HCEC 1CT (cell line): ENCODE measurements at places on chromosomes 16 and 17.

- DNase-seq = no peak
These were observed 626 bp downstream of the TUBB3 start for GRCh38 chr16:89923640-89924296.

GRCh38 chr16:4850211-4850610 is 2.9 kb downstream of the UBN1 start:
- peak; percentile 8 for DNase-seq

- DNase-seq = no peak
These were observed 18.9 kb downstream of the CYB5D2 start for GRCh38 chr17:4161967-4162305.

GRCh38 chr17:63221939-63222338 is 224.2 kb downstream of the CYB561 start:
- DNase-seq = no peak

DNA sequence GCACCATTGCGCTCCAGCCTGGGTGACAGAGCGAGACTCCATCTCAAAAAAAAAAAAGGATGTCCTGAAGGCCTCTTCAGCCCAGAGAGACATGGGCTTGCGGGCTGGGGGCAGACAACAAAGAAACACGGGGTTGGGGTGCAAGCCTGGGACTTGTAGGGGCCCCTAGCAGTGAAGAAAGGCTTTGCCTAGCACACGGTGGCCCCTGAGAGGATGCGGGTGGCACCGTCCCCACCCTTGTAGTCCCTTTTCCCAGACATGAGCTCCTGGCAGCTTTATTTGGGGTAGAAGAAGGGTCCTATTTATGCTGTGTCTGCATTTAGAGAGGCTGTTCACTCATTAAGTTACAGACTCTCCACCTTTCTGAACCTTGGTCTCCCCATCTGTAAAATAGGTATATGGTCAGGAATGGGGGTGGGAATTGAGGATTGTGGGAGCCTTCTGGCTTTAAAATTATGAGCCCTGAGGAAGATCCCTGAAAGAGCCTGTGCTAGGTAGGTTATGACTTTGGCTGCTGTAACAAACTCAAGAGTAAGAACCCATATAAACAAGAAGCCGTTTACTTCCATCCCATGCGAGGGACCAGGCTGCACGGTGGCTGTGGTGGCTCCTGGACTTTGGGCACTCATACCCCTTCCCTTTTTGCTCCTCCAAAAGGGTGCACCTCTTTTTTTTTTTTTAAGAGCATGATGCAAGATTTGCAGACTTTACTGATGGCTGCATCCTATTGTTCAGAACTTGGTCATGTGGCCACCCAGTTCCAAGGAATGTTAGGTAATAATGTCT is 20.6 kb upstream of the ADGRG1 start:
- no peak for DNase-seq

GRCh38 chr17:2171702-2172076 is 116.8 kb downstream of the HIC1 start:
- peak; percentile 2 for DNase-seq

- DNase-seq = no peak
These were observed 37.0 kb downstream of the CUEDC1 start for GRCh38 chr17:57918017-57918895.

DNA sequence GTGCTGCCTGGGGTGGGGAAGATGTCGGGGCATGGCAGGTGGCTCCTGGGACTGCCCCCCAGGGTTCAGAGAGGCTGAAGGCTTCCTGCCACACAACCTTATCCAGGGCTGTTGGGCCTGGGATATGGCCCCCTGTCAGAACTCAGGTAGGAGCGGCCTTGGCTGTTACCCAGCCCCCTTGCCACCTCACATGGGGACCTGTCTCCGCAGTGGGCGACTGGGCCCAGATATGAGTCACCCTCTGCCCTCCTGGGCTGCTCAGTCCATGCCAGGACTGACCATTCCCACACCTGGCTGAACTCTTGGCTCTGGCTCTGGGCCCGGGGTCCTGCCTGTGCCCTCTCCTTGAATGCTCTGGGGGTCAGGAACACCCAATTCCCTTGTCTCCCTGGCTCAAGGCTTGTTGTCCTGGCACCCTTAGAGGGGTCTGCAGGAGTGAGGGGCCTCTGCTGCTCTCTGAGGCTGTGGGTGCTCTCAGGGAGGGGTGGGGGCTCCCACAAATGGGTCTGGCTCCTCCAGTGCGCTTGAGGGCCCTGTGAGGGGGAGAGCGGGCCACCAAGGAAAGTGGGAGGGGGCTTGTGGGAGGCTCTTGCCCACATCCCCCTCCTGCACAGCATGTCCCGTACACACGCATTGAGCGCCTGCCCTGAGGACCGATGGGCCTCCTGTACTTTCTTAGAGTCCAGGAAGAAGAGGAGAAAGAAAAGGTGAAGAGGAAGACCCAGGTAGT is 36.0 kb downstream of the LGALS9 start:
- no peak for DNase-seq

DNA sequence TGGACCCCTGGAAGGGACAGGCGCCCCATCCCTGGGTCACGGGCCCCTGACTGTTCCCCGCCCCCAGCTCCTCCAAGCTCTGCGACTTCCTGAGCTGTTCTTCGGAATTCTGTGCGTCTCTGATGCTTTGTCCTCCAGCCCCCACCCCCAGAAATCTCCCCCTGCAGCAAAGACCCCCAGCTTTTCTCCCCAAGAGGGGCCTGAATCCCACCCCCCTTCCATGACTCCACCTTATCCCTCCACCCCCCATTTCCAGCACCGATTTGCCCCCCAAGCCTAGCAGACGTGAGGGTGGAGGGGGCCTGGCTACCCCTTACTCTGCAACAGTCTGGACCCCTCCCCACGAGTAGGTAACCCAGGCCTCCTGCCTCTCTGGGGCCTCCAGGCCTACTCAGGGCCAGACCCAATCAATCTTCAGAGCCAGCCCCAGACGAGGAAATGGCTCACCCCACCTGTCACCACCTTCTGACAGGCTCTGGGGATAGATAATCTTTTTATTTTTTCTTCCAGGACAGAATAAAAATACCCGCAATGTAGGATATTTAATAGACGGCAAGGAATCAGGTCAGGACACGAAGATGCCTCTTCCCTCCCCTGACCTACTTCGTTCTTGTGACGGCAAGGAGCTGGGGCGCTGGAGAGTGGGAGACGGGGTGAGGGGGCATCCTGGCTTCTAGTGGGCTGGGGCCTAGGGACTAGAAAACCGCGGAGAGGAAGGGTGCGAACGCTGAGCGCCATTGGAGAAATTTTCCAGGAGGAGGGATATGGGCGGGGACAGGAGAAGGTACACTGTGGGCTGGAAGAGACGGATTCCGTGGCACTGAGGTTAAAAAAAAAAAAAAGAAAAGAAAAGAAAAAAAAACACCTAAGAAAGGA is 744 bp upstream of the PLXDC1 start:
- DNase-seq = no peak

- no peak for DNase-seq
These were observed 1.7 kb upstream of the PGAP6 start for GRCh38 chr16:383326-384051.

GRCh38 chr16:56288019-56288418 is 96.7 kb downstream of the GNAO1 start:
- DNase-seq = no peak

- no peak for DNase-seq
These were observed 3.5 kb upstream of the ABR start for GRCh38 chr17:1183171-1183873.

DNA sequence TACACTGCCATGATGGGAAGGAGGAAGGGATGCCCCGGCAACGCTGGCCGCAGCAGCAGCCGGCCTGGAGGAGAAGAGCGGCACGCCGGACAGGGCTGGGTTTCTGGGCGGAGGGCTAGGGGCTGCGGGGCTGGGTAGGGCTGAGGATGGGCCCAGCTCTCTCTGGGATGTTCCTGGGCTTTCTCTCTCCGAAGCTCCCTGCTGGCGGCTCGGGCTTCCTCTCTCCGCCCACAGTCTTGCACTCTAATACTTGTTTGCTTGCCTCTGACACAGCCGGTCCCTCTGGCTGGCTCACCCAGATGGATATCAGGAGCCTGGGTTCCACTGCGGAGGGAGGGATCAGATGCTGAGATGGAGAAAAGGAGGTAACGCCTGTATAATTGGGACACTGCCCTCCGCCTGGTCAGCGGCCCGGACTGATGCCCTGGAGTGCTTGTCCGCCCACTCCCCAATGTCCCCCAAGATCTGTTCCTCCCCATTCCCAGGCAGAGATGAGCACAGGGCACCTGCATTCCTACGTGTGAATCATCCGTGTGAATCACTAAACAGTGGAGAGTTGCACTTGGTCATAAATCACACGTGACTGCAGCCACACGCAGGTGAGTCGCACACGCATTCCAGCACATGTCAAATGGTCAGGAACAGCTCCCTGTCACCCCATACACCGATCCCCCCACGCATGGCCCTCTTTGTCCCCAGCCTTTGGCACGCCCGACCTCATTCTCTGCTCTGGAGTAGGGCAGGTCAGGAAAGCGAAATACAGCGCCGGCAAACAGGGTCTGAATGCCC is at the start of gene ALOXE3:
Gene ALOXE3 (minus strand): TSS at position 535 of the 789 bp plus-strand sequence. CDS start 524 bp downstream, at position 11.
- peak; percentile 50 for DNase-seq

- no peak for DNase-seq
These were observed 56.4 kb upstream of the RBFOX3 start for GRCh38 chr17:79667121-79667715.

DNA sequence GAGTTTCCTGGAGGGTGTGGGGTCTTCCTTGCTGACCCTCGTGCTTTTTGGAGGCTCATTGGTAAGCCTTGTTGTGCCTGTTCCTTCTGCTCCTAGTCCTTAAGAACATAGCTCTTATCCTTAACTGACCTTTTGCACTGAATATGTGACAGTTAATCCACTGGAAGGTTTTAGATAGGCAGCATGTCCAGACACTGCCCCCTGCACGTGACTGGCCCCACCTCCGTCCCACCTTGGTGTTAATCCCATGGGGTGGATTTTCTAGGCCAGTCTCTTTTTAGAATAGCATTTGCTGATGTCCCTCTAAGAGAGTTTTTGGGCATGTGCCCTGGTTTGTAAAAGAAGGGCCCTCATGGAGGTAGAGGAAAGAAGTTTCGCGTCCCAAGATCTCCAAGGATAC is 58.3 kb downstream of the RBFOX1 start:
- DNase-seq = no peak

DNA sequence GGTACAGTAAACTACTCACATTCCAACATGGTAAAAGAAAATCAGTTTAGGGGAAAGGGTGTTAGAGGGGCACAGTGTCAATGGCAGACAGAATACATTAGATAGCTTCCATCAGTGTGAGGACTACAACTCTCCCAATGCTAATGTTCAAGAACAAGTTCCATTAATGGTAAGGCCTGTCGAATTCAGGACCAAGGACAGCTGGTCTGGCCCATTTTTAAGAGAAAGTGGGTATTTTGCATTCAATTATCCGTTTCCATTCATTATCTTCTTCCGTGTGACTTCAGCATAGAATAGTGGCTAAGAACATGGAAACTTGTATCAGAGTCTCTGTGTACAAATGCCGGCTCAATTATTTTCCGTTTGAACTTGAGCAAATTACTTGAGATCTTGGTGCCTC is 98.4 kb downstream of the XYLT1 start:
- no peak for DNase-seq

DNA sequence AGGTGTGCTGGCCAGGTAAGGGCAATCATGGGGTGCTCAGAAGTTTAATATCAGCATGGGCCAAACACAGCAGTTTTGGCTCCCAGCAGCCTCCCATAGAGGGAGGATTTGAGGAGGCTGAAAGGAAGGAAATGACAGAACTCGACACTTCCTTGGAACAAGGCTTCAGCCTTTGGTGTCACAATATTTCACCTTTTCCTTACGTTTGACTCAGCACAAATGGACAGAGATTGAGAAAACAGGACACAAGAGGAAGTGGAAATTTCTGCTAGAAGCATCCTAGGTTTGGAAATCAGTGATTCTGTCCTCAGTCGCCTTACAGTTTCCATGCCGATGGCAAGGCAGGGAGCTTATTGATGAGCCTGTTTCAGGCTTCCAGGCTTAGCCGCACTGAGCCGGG is 181.4 kb downstream of the MAF start:
- DNase-seq = no peak

DNA sequence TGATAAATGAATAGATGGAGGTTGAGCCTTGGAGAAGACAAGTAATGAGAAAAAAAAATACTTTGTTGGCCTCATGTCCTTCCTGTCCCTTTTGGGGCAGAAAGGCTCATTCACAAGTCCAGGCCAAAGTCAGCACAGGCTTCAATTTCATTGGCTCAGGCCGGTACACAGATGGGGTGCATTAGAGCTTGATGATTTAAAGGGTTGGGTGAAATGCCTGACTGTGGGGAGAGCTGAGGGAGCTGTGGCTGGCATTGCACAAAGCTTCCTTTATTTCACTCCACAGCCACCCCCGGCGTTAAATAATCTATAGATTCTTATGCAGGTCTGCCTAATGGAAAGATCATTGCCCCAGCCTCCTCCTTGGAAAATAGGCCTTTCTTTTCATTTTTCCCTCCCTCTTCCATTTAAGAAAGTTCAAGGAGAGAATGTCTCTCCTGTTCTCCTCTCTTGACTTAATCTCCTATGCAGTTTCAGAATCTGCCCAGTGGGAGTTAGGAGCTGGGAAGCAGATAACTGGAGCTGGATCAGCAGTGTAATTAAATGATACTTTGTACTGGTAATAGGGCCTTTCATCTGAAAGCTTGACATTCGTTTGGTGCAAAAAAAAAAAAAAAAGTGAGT is 24.4 kb downstream of the YPEL2 start:
- no peak for DNase-seq

- peak; percentile 52 for DNase-seq
These were observed 22.7 kb upstream of the GPRC5B start for GRCh38 chr16:19907161-19907992.

- DNase-seq = no peak
These were observed 16.6 kb upstream of the NOS2 start for GRCh38 chr17:27816946-27817345.

DNA sequence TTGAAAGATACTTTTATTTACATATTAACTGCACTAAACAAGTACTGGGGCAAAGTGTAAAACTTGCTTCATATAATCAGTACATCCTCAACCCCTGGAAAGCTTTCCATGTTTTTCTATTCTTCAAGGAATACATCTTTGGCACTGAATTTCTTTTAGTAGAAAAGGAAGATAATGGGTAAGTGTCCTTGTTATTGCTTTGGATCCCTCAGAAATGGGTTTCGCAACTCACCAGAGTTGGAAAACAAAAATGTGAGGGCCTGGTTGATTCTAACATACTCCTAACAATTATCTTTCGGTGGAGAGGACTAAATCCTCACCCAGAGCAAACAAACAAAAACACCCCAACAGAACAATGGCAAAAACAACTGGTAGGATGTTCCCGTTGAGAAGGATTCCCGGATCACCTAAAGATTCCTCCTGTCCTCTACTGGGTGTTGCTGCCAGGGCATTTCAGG is 120.4 kb downstream of the PARN start:
- no peak for DNase-seq

- no peak for DNase-seq
These were observed 27.7 kb upstream of the IL21R start for GRCh38 chr16:27374221-27374803.

GRCh38 chr17:49616086-49616485 is 40.4 kb downstream of the NXPH3 start:
- DNase-seq = no peak
